Muscle of back (tissue), 13 donors: ENCODE measurements at places on chromosomes 3 and 15.

DNA sequence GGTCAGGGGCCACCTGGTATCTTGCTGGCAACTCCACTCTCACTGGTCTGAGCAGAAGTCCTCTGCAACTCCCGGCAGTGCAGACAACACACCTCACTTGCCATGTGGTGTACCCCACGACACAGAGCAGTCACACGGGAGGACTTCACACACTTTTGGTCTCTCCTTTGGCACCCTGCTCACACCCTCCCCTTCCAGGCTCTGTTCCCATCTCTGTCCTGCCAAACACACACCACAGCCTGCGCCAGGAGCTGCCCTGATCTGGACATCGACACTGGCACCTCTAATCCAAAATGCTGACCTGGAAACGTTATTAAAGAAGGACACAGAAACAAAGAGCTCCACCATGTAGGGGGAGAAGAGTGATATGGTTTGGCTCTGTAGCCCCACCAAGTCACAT lies 57.2 kb downstream of the SLC41A3 start:
- DNase-seq, result no peak

DNA sequence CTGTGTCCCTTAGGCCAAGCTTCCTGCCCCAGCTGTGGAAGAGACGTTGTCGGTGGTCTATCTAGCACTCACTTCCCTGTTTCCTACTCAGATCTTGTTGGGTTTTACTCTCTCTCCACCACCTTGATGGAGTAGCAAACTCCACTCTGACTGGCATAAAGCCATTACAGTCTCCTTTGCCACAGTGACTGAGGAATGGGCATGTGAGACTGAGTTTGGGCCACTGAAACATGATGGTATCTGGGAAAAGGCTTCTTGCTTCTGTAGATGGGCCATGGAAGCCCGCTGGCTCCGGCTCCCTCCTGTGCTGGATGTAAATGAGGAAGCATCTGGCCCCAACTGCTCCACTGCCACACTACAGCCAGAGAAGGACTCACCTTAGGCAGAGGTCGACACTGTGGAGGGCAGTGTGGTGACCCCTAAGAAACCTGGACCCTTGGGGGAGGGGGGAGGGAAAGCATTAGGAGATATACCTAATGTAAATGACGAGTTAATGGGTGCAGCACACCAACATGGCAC lies 9.4 kb upstream of the CAMK1 start:
- DNase-seq, result no peak

- DNase-seq, result no peak
Measured at GRCh38 chr3:152277198-152277597, 8.5 kb downstream of the MBNL1 start.

- no peak for DNase-seq
Measured at GRCh38 chr3:153462545-153462944, 300.5 kb downstream of the RAP2B start.

DNA sequence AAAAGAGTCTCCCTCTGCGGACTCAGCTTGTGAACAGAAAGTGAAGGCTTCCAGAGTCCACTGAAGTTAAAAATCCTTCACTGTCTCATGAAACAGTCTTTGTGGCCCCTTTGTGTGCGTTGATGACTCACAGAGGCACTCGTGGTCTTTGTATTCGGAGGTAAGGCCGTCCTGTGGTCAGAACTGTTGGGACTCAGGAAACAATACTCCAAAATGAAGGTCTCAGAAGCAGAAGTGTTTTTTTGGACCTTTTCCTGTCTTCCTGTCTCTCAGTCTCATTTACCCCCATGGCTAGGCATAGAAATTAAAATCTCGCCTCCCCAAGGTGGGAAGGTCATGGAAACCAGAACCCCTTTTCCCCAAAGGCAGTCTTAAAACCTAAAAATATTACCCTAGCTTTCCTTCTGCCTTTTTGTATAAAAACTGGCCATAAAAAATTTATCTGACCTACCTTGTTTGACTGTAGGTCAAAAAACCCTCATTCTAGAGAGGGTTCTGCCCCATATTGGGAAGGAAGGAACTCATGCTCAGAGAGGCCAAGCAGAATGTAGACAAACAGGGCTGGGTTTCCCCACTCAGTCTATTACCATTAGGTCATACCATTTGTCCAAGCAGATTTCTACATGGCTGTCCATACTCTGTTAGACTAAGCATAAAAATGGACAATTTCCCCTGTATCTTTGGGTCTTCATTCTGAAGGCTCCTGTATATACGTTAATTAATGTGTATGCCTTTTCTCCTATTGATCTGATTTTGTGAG lies 19.1 kb upstream of the EPB42 start:
- DNase-seq, result no peak

DNA sequence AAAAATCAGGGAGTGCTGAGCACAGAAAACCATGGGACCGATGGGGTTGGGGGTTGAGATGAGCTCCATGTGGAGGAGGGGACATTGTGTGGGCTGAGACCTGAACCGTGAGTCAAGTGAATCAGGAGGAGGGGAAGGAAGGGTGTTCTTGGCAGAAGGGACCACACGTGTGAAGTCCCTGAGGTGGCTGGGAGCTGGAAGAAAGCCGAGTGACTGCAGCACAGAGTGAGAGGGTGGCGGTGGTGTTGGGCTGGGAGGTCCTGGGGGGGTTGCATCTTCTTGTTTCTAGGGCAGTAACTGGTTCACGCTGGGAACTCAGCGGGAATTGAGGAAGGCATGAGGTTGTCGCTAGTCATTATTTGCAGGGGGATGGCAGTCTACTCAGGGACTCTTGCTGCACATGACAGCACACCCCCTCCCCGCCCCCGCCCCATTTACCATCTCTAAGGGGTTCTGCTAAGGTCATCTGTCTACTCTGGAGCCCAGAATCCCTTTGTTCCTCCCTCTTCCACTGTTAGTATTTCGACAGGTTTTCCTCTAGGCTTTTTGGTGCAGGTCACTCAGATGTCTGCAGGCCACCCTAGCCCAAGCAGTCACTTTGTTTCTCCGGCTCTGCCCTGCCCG lies 254.3 kb downstream of the TLE3 start:
- DNase-seq, result no peak

DNA sequence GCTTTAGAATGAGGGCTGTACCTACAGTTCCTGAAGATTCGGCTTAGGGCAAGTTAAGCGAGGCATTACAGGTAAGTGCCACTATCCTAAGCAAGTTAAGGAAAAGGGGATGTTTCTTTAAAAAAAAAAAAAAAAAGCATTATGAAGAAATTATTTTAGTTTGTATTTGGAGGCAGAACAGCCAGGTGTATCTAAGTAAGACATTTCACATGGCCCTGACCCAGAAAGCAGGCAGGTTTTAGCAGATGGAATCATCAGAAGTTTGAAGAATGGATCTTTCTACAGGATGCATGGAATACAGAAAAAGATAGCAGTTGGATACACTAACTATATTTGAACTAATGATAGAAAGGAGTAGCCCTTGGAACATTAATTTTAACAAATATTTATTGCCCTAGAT lies 105.6 kb downstream of the OSBPL10 start:
- DNase-seq, result no peak

- no peak for DNase-seq
Measured at GRCh38 chr15:80712956-80713355, 17.8 kb downstream of the ABHD17C start.
